ENCODE measurements at places on chromosomes 12 and 14. TPM values are rescaled to one million over a fixed set of nuclear protein-coding genes. Genes with fewer than 3 reads are reported as not detected.

DNA sequence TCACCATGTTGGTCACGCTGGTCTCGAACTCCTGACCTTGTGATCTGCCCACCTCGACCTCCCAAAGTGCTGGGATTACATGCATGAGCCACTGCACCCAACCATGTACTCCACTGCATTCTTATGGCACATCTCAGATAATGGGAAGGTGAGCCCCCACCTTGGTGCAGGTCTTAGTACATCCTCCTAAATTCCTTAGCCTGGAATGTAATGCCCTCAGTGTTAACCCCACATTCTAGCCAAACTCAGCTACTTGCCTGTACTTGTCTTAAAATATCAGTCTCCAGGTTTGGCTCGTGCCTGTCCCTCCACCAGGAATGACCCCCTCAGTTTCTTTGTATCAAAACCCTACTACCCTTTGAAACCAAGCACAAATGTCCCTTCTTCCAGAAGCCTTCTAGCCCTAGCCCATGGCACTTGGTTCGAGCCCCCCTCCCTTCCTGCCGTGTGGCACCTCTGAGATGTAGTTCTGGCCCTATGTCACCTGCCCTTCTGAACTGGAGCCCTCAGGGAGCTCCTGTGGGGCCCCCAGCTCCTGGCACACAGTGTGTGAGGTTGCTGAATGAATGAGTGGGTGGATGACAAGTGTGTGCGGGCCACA, 8.4 kb downstream of the KCNH3 start:
- H3K36me3 ChIP-seq = no peaks in the 10 kb centered on the region
- no peak overlapping the region for H3K27ac ChIP-seq
- peaks cover 22% of the 10 kb centered on the region for H3K27me3 ChIP-seq
- DNase-seq = no peak

- no peaks in the 10 kb centered on the region for H3K4me1 ChIP-seq
- no peaks in the 10 kb centered on the region for H3K36me3 ChIP-seq
- H3K27ac ChIP-seq = no peak overlapping the region
- no peak overlapping the region for H3K4me3 ChIP-seq
Observed at GRCh38 chr12:15699886-15700285, 89.3 kb downstream of the EPS8 start.

DNA sequence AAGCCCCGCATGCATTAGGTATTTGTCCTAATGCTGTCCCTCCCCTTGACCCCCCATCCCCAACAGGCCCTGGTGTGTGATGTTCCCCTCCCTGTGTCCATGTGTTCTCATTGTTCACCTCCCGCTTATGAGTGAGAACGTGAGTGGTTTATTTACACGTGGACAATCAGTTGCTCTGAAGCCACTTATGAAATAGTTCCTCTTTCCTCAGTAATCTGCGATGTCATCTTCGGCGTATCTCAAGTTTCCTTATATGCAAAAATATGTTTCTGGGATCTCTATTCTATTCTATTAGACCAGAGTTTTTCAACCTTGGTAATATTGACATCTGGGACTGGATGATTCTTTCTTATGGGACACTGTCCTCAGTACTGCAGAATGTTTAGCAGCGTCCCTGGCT, 56.0 kb upstream of the DCD start:
- no peaks in the 10 kb centered on the region for H3K27me3 ChIP-seq
- H3K36me3 ChIP-seq = no peaks in the 10 kb centered on the region
- DNase-seq = no peak

- H3K4me3 ChIP-seq = no peak overlapping the region
- no peaks in the 10 kb centered on the region for H3K36me3 ChIP-seq
- DNase-seq = no peak
- no peak overlapping the region for H3K27ac ChIP-seq
Observed at GRCh38 chr14:97077687-97078086, 280.5 kb downstream of the VRK1 start.

Gene CELA1
- total RNA-seq = not detected

Gene RIPK3
- 0.39 TPM for total RNA-seq

Gene IL22
- total RNA-seq = not detected

Gene MYF6
- total RNA-seq = not detected
